ENCODE measurements at places on chromosomes 16 and 17. TPM values are rescaled to one million over a fixed set of nuclear protein-coding genes. Genes with fewer than 3 reads are reported as not detected.

SERPINF2 gene
- 2.2 TPM for total RNA-seq

RPS6KB1 gene
- 47.4 TPM for total RNA-seq

KRTAP1-5 gene
- total RNA-seq, result not detected

KRT25 gene
- not detected for total RNA-seq

SLC25A39 gene
- total RNA-seq, result 212 TPM

JMJD8 gene
- 85.3 TPM for total RNA-seq

MRM1 gene
- 14.1 TPM for total RNA-seq

SGSH gene
- total RNA-seq, result 28.5 TPM

CD300E gene
- not detected for total RNA-seq

DLX3 gene
- total RNA-seq, result 0.15 TPM

LHX1 gene
- 2.2 TPM for total RNA-seq

KLHL11 gene
- total RNA-seq, result 2.7 TPM

KLHL10 gene
- total RNA-seq, result 0.07 TPM

TP53TG3B gene
- total RNA-seq, result 0.26 TPM

C17orf107 gene
- total RNA-seq, result 0.23 TPM

HNF1B gene
- 25.6 TPM for total RNA-seq

TP53TG3C gene
- total RNA-seq, result 0.24 TPM

ZNF785 gene
- total RNA-seq, result not detected

COL1A1 gene
- 11.3 TPM for total RNA-seq

SSTR5 gene
- 0.37 TPM for total RNA-seq

HP gene
- 0.53 TPM for total RNA-seq

HOXB7 gene
- 33.6 TPM for total RNA-seq

BCKDK gene
- total RNA-seq, result 42.5 TPM

CAPNS2 gene
- total RNA-seq, result not detected

TAF1C gene
- total RNA-seq, result 22.8 TPM

PRSS33 gene
- total RNA-seq, result not detected

BICDL2 gene
- total RNA-seq, result not detected

ALOX15 gene
- 0.20 TPM for total RNA-seq

BRD7 gene
- 63.4 TPM for total RNA-seq

LPCAT2 gene
- total RNA-seq, result 6.3 TPM

DCTN5 gene
- total RNA-seq, result 74.0 TPM

DPEP1 gene
- 1.1 TPM for total RNA-seq

SULT1A4 gene
- 39.9 TPM for total RNA-seq

PHF12 gene
- total RNA-seq, result 33.3 TPM

SLFN12 gene
- 0.09 TPM for total RNA-seq

ELMO3 gene
- total RNA-seq, result 1.3 TPM

CHST5 gene
- total RNA-seq, result 0.04 TPM

MFAP4 gene
- not detected for total RNA-seq

PRAC2 gene
- not detected for total RNA-seq

CMTM2 gene
- total RNA-seq, result not detected

ANKRD40CL gene
- not detected for total RNA-seq

FGF11 gene
- 1.1 TPM for total RNA-seq

TNFRSF12A gene
- 621 TPM for total RNA-seq

SLC13A2 gene
- 0.15 TPM for total RNA-seq

SALL1 gene
- 0.11 TPM for total RNA-seq

VTN gene
- total RNA-seq, result 19.9 TPM

ZNF594 gene
- 1.8 TPM for total RNA-seq

Measured in A549 treated with CORT108297 at 1 μM for 4 hours (cell line).